ENCODE measurements at places on chromosomes 7 and 10.
A peak's percentile ranks its signal among the peaks of the same experiment; 100 is the strongest.

DNA sequence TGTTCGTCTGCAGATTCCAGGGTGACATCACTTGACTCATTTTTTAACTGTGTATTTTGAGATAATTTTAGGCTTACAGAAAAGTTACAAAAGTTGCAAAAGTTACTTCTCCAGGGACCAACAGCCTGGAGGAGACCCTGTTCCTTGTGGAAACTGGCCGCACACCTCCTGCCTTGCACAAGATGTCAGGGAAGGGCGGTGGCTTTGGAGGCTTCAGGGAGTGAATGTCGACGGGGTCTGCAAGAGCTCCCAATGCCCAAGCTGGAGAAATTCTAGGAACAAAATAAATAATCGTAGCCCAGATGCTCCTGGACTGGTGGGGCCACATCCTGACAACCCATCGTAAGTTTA lies 62.2 kb upstream of the FAM20C start:
- H3K36me3 ChIP-seq = no peaks in the 10 kb centered on the region
- no peaks in the 10 kb centered on the region for H3K27me3 ChIP-seq
- H3K27ac ChIP-seq = peak overlapping the region; percentile 21
- no peak overlapping the region for H3K4me3 ChIP-seq
- peaks cover 20% of the 10 kb centered on the region for H3K4me1 ChIP-seq

GRCh38 chr10:50946991-50947781 lies 61.8 kb upstream of the A1CF start:
- no peak overlapping the region for H3K27ac ChIP-seq
- no peaks in the 10 kb centered on the region for H3K27me3 ChIP-seq
- H3K4me1 ChIP-seq = no peaks in the 10 kb centered on the region
- H3K36me3 ChIP-seq = no peaks in the 10 kb centered on the region
- no peak overlapping the region for H3K4me3 ChIP-seq

DNA sequence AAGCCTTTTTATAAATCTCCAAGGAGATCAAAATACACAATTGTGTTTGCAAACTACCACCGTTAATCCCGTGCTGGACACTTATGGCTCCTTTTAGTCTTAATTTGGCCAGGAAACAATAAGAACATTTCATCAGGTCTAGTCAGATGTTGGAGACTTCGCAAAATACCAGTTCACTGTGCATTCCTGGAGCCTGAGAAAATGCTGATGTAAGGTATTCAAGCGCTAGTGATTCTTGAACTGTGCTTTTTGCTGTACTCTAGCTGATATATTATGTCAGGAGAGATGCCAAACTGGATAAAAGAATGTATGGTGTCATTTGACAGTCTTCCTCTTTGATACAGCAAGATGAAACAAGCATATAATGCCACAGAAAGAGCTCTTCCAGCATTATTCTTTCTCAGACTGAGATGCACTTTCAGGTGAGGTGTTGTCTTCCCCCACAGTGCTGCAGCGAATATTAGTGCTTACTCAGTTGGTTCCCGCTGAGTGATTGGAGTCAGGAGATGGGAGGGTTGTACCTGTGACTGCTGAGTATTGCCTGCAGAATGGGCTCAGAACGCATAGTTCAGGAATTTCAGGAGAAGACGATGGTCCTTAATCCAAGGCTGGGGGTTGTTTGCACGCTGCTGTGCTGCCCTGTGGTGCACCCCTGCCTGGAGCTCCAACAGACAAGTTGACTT lies 59.2 kb downstream of the OGDH start:
- peaks cover 21% of the 10 kb centered on the region for H3K36me3 ChIP-seq
- H3K27ac ChIP-seq = no peak overlapping the region
- H3K27me3 ChIP-seq = no peaks in the 10 kb centered on the region
- no peak overlapping the region for H3K4me3 ChIP-seq
- DNase-seq = peak; percentile 24

DNA sequence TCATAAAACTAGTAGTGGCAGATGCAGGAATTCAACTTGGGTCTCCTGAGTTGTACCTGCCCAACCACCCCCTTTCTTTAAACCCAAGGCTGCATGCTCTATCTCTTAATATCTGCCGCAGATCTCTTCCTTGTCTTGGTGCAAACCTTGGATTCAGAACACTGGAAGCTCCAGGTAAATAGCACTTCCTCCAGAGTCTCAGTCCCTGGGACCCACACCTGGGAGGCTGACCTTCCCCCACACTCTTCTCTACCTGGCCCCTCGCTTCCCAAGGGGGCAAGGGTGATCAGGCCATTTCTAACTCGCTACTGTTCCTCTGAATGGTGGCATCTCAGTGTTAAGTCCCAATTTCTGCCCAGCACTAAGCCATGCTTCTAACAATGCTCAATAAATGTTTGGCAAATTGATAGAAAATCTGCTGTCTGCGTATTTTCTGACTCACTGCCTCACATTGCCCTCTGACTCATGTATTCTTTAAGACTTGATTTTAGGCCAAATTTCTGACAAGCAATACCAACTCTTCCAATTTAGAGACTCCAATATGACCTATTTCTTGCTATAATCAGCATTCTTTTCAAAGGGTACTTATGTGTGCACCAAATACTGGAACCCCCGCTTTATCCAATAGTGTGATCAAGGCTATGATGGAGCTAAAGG lies 68.0 kb upstream of the PPP1R3C start:
- H3K36me3 ChIP-seq = no peaks in the 10 kb centered on the region
- DNase-seq = no peak
- H3K4me3 ChIP-seq = no peak overlapping the region
- H3K27me3 ChIP-seq = no peaks in the 10 kb centered on the region

GRCh38 chr7:3552499-3552898 lies 251.4 kb downstream of the SDK1 start:
- DNase-seq = no peak
- no peaks in the 10 kb centered on the region for H3K27me3 ChIP-seq
- no peaks in the 10 kb centered on the region for H3K4me1 ChIP-seq
- no peak overlapping the region for H3K27ac ChIP-seq
- H3K36me3 ChIP-seq = no peaks in the 10 kb centered on the region

DNA sequence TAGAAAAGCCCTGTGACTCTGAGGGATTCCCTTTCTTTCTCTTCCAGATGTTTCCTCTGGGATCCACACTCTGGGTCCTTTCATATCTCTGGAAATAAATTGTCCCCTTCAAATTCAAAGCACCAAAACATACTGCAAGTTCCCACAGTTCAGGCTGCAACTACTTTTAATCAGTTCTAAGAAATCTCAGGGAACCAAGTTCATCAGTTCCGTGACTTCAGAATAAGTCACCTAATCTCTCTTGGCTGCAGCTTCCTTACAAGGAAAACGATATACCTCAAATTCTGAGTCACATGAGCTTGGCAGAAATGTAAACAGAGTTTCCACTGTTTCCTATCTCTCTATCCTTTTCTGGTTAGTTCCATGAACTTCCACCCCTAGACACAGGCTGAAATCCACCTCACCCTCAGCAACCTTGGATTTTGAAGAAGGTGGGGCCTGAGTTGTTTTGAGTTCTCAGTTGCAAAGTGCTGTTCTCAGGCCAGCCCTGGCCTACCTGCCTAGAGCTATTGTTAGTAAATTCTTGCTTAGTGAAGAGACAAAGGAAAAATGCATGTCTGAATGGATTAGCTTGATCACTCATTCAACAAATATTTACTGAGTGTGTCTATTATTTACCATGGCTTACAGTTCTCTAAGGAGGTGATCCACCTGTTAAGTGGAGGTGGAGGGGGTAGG lies 59.3 kb upstream of the IL6 start:
- no peaks in the 10 kb centered on the region for H3K27me3 ChIP-seq
- H3K4me3 ChIP-seq = no peak overlapping the region
- no peaks in the 10 kb centered on the region for H3K36me3 ChIP-seq
- no peak for DNase-seq

- no peaks in the 10 kb centered on the region for H3K36me3 ChIP-seq
- DNase-seq = no peak
- H3K4me3 ChIP-seq = no peak overlapping the region
- H3K27me3 ChIP-seq = no peaks in the 10 kb centered on the region
- H3K27ac ChIP-seq = no peak overlapping the region
- no peaks in the 10 kb centered on the region for H3K4me1 ChIP-seq
Measured at GRCh38 chr7:15368653-15369052, 193.2 kb downstream of the AGMO start.

DNA sequence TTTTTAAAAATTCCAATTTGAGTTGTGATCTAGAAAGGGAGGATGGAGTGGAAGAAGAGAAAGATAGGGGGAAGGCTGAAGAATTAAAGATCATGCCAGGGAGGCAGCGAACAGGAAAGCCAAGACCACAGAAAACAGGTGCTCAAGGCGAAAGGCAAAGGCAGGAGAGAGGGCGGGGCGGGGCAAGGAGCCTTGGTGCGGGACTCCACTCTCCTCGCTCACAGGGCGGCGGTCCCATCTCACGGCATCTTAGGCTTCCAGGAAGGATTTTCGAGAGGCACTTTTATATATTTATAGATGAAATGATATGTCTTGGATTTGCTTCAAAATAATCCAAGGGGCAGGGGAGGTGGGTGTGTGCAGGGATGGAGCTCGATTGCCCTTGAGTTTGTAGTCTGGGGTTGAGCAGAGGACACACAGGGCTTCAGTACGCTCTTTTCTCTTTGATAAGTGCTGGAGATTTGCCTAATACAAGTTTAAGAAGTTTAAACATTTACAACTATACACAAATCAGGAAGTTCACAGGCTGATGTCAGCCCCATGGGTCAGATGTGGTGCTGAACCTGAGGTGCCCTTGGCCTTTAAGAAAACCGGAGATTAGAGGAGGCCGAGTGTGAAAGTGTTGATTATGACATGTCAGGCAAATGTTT lies 161.1 kb downstream of the PRKAG2 start:
- no peaks in the 10 kb centered on the region for H3K4me1 ChIP-seq
- H3K27ac ChIP-seq = no peak overlapping the region
- H3K4me3 ChIP-seq = no peak overlapping the region
- DNase-seq = no peak
- H3K36me3 ChIP-seq = no peaks in the 10 kb centered on the region

DNA sequence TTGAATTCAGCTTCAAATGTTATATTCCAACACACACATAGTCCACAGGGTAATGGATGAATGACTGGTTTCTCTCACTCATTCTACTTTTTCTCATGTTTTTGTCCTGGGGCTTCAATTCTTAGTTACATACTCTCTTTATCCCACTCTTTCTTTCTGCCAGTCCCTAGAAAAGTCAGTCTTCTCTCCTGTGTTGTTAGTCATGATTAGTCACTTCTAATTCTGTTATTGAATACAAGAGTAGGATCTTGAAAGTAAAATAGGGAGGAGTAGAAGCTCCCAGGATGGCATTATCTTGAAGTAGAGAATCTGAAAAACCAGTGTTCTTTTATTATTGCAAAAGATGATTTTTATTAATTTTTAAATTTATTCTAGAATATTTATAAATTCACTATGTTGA lies 45.5 kb upstream of the CALCR start:
- no peak for DNase-seq
- H3K27ac ChIP-seq = no peak overlapping the region
- no peaks in the 10 kb centered on the region for H3K4me1 ChIP-seq
- H3K27me3 ChIP-seq = no peaks in the 10 kb centered on the region
- H3K36me3 ChIP-seq = no peaks in the 10 kb centered on the region

GRCh38 chr10:919481-919880 lies 12.0 kb downstream of the LARP4B start:
- no peak overlapping the region for H3K4me3 ChIP-seq
- H3K27ac ChIP-seq = no peak overlapping the region
- no peaks in the 10 kb centered on the region for H3K27me3 ChIP-seq

- no peak overlapping the region for H3K4me3 ChIP-seq
- DNase-seq = no peak
- no peaks in the 10 kb centered on the region for H3K4me1 ChIP-seq
Measured at GRCh38 chr7:50985096-50985495, 202.4 kb upstream of the GRB10 start.

DNA sequence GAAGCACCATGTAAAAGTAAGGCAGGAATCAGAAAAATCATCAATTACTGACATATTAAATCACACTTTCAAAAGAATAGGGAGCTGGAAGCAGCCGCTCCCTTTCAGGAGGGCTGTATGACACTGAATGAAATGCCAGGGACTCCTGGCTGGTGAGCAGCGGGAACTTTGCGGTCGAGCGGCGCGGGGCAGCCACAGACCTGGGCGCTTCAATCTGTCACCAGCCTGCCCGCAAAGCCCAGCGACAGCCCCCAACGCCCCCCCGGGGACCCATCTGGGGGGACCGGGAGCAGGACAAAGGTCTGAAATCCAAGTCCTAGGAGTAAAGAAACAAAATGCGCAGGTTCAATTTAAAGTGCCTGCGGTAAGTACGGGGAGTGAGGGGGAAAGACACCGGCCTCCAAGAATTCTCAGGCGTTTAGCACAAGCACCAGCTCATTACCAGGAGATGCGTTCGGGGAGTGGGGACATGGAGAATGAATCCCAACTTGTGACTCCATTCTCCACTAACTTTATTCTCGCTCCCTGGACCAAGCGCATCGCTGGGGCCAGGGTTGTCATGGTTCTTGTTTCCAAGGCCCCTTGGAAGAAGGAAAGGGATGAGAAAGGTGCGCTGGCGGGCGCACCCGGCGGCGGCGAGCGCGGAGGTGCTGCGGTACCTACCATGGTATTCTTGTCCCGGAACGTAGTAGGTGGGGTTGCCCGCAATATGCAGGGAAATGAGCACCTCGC lies 824 bp downstream of the RELN start:
- no peaks in the 10 kb centered on the region for H3K36me3 ChIP-seq
- DNase-seq = no peak
- no peak overlapping the region for H3K4me3 ChIP-seq

DNA sequence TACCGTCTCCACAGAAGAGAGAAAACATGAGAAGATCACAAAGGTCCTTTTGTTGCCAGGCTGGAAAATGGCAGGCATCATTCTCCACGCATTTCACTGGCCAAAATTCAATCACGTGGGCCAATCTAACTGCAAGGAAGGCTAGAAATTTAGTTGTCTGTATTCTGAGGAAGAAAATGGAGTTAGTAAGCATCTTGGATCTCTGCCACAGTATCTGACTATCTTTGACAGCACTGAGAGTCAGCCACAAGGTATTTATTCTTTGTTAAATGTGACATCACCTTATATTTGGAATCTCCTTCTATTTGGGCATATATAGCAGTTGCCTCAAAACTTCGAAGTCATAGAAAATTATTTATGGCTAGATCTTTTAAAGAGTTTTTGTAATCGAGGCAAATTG lies 213.9 kb downstream of the NSUN6 start:
- DNase-seq = no peak
- H3K36me3 ChIP-seq = no peaks in the 10 kb centered on the region
- no peaks in the 10 kb centered on the region for H3K27me3 ChIP-seq
- H3K27ac ChIP-seq = no peak overlapping the region
- no peak overlapping the region for H3K4me3 ChIP-seq
